LHCN-M2 (cell line): ENCODE measurements at places on chromosomes 16 and 17.
A peak's percentile ranks its signal among the peaks of the same experiment; 100 is the strongest.

GRCh38 chr16:62194828-62195227, 158.6 kb upstream of the CDH8 start:
- DNase-seq = no peak

GRCh38 chr17:5942687-5943086, 127.5 kb upstream of the WSCD1 start:
- DNase-seq = no peak

DNA sequence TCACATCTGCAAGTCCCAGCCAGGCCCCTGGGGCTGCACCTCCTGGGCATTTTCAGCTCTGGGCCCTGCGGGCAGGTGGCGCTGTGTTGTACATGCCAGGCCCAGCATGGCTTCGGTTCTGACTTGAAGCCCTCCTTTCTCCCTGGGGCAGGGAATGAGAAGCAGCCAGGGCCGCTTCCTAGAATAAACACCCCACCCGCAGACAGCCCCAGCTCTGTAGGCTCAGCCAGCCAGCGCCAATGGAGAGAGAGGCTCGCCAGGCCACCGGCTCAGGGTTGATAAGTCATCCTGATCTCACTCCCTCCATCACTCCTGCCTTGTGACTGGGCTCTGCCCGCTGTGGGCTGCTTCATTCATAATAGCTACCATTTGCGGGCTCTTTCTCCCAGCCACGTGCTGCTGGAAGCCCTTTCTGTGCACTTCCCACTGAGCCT, 6.0 kb upstream of the GLIS2 start:
- DNase-seq = no peak

DNA sequence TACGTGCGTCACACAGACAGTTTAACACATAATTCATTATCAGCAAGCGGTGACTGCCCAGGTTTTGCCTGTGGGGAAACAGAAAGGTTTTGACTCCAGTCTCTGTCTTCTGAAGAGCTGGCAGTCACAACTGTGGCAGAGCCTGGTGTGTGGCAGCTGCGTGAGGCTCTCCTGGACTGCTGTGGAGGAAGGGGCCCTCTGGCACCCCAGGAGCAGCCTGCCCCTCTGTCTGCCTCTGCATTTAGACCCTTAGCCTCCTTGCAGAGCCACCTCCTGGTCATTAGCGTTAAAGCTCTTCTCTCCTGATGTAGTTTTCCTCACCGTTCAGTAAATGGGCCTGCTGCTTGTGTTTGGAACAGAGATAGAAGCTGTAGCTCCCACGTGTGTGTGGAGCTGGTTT, 10.9 kb downstream of the RAB40C start:
- no peak for DNase-seq

DNA sequence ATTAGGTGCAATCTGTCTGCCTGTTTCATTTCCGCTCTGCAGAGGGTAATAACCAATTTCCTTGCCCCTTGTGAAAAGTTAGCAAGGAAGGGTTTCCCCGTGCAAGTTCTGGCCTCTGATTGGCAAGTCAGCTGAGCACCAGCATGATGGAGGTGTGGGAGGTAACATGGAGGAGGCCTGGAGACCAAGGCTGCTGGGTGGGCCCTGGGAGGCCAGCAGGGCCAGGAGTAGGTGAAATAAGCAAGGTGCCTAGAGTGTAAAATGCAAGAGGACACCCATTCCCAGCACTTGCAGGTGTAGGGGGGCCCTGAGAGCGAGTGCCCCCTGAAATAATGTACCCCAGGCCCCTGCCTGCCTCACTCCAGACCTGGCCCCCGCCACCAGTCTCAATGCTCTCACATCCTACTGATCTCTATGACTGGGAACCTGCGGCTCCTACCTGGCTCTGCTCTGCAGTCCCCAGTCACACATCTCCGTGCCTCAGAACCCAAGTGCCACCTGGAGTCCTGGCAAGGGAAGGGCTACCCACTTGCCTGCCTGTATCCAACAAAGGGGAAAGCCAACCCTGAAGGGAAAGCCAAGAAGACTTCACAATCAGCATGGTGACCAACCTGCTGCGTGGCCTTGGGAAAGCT, 116.2 kb downstream of the C16orf78 start:
- no peak for DNase-seq

- DNase-seq = no peak
Measured at GRCh38 chr17:7732981-7733539, 15.5 kb downstream of the DNAH2 start.

DNA sequence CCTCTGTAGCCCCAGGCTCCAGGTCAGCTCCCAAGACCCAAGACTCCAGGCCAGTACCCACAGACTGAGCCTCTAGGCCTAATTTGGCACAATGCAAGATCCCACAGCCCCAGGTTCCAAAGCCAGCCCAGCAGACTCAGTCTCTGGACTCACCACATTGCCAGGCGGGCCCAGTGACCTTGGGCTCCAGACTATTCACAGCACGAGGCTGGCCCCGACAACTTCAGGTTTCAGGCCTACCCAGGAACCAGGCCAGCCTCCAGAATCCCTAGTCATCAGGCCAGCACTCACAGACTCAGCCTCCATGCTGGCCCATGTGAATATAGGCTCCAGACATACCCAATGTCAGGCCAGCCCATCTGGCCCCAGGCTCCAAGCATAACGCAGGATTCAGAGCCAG, 103.8 kb downstream of the CEP112 start:
- DNase-seq = no peak

GRCh38 chr17:73997059-73997458, 206.4 kb upstream of the RPL38 start:
- no peak for DNase-seq

GRCh38 chr17:28333083-28333746, 2.1 kb downstream of the IFT20 start:
- no peak for DNase-seq

DNA sequence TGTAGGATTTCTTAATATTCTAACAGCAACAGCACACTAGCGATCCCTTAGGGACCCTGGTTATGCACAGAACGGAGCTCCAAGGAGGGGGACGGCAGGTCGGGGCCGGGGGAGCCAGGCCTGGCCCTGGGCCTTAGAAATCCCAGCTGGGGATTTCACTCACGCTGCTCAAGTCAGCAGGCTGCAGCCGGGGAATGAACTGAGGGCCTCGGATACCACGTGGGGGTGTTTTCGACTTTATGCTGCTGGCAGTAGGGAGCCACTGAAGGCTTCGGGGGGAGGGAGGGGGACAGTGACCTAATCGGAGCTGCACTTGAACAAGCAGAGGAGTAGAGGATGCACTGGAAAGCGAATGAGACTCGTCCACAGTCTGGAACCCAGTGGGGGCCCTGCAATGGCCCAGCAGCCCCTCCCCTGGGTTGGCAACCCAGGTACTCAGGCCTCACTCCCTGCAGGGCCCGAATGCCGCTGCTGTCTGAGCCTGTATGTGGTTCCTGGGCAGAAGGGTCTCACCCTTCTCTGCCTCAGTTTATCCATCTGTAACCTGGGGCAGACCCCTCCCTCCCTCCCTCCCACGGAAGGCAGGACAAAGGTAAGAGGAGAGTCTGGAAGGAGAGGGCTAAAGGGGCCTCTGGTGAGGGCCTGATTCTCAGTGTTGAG, 53.7 kb downstream of the RPH3AL start:
- no peak for DNase-seq

DNA sequence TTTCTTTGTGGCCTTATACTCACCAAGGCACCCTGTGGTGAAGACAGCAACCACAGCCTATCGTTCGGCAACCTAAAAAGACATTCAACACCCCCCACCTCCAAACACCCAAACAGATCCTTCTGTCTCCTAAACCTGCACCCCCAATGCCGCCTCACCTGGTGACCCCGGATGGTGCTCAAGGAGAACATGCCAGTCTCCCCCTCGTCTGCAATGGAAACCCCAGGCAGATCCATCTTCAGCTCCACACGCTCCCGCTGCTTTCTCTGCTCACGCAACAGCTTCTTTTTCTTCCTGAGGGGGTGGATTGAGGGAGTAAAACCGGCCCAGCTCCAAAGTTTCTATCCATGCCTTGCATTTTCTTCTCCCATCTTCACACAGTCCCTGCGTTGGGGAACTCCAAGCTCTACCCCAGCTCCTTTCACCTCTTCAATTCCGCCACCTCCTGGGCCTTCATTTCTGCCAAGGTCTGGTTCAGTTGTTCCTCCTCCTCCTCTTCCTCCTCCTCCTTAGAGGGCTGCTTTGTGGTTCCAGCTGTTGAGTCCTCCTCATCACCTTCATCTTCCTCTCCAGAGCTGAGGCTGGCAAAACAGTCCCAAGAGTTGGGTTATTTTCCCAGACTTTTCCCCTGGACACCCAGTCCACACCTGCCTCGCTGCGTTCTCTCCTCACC, 3.4 kb upstream of the PSMC5 start:
- no peak for DNase-seq

DNA sequence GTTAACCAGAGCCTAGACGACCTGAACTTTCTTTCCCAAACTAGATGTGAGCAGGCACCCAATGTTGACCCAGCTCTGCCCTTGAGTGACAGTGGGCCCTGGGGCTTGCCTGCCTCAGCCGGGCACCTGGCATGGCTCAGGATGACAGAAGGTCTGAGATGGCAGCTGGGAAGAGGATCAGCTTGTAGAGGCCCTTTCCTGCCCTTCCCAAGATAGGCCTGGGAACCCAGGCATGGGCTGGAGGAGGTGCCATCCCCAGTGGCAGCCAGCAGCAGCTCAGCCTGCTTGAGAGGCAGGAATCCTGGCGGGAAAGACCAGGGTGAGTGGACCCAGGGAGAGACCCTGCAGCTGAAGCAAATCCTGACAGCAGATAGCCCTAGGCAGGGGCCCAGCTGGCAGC, 59.1 kb downstream of the PIPOX start:
- peak; percentile 71 for DNase-seq

GRCh38 chr17:63142836-63143235, 176.8 kb downstream of the TANC2 start:
- DNase-seq = no peak

- no peak for DNase-seq
Measured at GRCh38 chr17:2700491-2701141, 10.9 kb downstream of the CLUH start.

- no peak for DNase-seq
Measured at GRCh38 chr17:65886315-65887245, 305.4 kb downstream of the CEP112 start.
